ENCODE measurements at places on chromosomes 1 and 21.

DNA sequence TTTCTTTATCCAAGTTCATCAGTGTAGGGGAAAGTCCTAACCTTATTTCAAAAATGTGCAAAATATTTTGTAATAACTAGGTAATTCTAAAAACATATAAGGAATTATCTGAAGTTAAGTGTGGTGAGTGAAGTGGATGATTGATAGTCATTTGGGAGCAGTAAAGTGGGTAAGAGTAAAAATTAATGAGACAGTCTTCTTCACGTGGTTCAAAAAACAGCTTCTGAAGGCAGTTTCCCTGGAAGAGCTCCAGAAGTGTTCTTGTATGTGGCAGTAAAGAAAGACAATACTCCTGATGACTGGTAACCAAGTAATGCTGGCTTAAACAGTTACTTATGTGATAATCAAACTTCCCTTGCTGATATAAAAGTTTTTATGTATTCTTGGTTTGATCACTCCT, 50.3 kb downstream of the LEPR start:
- DNase-seq, result no peak

DNA sequence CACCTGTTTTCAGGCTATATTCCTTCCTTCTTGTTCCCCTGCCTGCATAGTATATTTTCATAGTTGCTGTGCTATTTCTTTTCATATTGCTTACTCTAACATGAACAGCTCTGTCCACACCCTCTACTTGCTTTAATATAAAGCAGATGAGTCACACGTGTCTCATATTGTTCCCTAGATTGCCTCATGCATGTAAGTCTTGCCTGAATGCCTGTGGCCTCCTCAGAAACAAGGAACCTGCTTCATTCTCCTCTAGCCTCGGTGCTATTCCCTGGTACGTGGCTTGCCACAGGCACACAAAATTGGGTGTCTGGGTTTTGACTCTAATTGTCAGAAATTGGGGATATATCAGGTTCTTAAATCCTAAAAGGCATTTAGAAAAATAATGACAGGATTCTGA, 16.5 kb upstream of the PKP1 start:
- DNase-seq, result no peak

DNA sequence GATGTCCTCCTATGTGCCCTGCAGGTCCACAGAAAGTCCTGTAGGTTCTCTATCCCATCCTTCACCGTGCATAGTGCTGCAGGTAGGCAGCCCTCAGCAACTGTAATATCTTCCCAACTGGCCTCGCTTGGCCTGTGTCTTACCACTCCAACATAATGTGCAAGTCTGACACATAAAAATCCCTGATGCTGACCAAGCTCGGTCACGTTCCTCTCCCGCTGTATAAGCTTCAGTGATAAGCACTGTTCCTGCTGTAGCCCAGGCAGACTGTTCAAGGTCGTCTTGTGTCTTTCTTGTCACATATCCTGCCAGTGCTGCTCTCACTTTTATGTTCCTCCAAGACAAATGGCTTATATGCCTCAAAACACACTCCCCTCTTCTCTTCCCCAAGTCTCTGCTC, 19.4 kb upstream of the KCNE1 start:
- DNase-seq, result no peak

- DNase-seq, result no peak
Observed at GRCh38 chr1:1225913-1226312, 5.9 kb downstream of the SDF4 start.

DNA sequence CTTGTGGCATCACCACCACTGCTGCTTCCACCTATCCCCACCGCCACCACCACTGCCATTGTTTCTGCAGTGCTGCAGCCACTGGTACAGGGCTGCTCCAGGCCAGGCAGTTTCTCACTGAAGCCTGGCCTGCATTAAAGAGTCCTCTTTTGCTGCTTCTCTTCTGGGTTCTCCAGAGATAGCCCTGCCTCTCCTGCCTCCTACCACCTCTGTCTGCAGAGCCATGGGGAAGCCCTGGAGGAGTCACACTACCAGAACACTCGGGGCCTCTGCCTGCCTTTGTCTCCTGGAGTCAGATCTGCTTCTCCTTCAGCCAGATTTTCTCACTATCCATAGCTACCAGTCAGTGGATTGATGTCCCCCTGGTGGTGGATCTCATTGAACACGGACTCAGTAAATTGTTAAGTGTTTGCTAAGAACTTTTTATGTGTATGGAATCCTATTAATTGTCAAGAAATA, 37.7 kb upstream of the DDAH1 start:
- no peak for DNase-seq

Measured in stimulated activated CD8-positive, alpha-beta memory T cell treated with anti-CD3 and anti-CD28 coated beads, Interleukin-7, amount 100 ng/mL, for 4 hours (primary cell).